ENCODE measurements at places on chromosomes 16 and 17.
A peak's percentile ranks its signal among the peaks of the same experiment; 100 is the strongest.

DNA sequence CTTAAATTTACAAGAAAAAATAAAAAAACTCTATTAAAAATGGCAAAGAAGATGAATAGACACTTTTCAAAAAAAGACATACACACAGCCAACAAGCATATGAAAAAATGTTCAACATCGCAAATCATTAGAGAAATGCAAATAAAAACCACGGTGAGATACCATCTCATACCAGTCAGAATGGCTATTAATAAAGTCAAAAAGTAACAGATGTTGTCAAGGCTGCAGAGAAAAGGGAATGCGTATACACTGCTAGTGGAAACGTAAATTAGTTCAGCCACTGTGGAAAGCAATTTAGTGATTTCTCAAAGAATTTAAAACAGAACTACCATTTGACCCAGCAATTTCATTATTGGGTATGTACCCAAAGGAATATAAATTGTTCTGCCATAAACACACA is 31.4 kb downstream of the CAPNS2 start:
- no peak overlapping the region for H3K27ac ChIP-seq
- H3K4me1 ChIP-seq: no peaks in the 10 kb centered on the region
- H3K36me3 ChIP-seq: no peaks in the 10 kb centered on the region
- DNase-seq: no peak
- peaks cover 2% of the 10 kb centered on the region for H3K27me3 ChIP-seq

DNA sequence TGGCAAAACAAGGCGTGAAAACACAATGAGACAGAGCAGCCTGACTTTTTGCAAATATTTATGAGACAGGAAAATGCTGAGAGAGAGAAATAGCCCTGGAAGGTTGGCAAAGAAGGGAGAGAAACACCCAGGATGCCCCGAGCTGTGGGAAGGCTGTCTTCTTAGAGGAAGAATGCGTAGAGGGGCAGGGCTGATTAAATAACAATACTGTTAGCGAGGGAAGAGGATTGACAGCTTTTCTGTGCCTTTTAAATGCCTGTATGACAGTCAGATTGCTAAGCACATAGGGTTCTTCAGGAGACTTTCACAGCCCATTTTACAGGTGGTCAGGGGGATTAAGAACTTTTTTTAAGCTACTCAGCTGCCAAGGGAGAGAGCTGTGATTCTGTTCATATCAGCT is 219.2 kb downstream of the SHISA9 start:
- H3K4me1 ChIP-seq: no peaks in the 10 kb centered on the region
- no peaks in the 10 kb centered on the region for H3K27me3 ChIP-seq
- H3K27ac ChIP-seq: no peak overlapping the region
- no peak for DNase-seq
- no peaks in the 10 kb centered on the region for H3K36me3 ChIP-seq

DNA sequence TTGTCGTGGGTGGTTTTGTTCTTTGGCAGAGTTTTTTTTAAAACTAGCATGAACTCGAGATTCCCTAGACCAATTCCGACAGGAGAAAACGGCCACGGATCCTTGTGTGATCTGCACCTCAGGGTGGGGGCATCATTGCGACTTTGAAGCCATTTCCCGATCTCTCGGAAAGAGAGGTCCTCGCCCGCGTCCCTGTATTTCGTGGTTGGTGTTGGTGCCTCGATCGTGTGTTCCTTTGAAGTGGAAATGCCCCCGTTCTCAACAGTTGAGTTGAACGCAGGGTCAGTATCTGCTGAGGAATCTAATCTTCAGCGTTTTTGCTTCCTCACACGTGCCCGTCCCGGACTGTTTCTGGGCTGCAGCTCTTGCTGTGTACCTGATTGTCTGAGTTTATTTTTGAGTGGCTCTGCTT is 1.1 kb downstream of the CRAMP1 start:
- peaks cover 12% of the 10 kb centered on the region for H3K36me3 ChIP-seq
- no peaks in the 10 kb centered on the region for H3K27me3 ChIP-seq
- peak; percentile 34 for DNase-seq
- peak overlapping the region; percentile 87 for H3K4me3 ChIP-seq
- peaks cover 17% of the 10 kb centered on the region for H3K4me1 ChIP-seq
- H3K27ac ChIP-seq: peak overlapping the region; percentile 72

- peaks cover 2% of the 10 kb centered on the region for H3K36me3 ChIP-seq
- DNase-seq: no peak
- no peaks in the 10 kb centered on the region for H3K4me1 ChIP-seq
- H3K27me3 ChIP-seq: no peaks in the 10 kb centered on the region
- H3K27ac ChIP-seq: no peak overlapping the region
- H3K4me3 ChIP-seq: no peak overlapping the region
These were observed 41.4 kb downstream of the VPS53 start for GRCh38 chr17:673200-673681.

DNA sequence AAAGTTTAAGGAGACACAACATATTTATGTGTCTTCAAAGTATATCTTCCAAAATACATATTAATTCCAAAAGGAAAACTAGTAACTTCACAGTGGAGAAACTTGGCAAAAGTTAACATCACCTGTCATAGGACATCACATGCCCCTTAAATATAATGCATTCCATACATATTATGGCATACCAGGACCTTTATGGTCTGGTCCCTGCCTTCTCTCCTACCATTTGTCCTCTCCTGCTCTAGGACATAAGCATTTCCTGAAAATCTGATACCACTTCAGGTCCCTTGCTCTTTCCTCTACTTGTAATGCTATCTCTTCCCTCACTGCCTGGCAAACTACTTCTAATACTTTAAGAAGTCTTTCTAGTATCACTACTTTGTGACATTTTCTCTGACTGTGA is 168.1 kb upstream of the RBL2 start:
- peaks cover 6% of the 10 kb centered on the region for H3K36me3 ChIP-seq
- no peak overlapping the region for H3K4me3 ChIP-seq
- no peak overlapping the region for H3K27ac ChIP-seq

GRCh38 chr17:77303620-77304019 is 162.9 kb downstream of the SEC14L1 start:
- no peaks in the 10 kb centered on the region for H3K36me3 ChIP-seq
- no peak overlapping the region for H3K4me3 ChIP-seq
- H3K27ac ChIP-seq: no peak overlapping the region
- no peak for DNase-seq
- H3K4me1 ChIP-seq: no peaks in the 10 kb centered on the region

GRCh38 chr17:72599891-72600290 is 479.1 kb downstream of the SOX9 start:
- no peak for DNase-seq
- H3K4me3 ChIP-seq: no peak overlapping the region
- H3K27ac ChIP-seq: no peak overlapping the region
- H3K27me3 ChIP-seq: peaks cover 40% of the 10 kb centered on the region
- H3K36me3 ChIP-seq: peaks cover 2% of the 10 kb centered on the region
- H3K4me1 ChIP-seq: no peaks in the 10 kb centered on the region

DNA sequence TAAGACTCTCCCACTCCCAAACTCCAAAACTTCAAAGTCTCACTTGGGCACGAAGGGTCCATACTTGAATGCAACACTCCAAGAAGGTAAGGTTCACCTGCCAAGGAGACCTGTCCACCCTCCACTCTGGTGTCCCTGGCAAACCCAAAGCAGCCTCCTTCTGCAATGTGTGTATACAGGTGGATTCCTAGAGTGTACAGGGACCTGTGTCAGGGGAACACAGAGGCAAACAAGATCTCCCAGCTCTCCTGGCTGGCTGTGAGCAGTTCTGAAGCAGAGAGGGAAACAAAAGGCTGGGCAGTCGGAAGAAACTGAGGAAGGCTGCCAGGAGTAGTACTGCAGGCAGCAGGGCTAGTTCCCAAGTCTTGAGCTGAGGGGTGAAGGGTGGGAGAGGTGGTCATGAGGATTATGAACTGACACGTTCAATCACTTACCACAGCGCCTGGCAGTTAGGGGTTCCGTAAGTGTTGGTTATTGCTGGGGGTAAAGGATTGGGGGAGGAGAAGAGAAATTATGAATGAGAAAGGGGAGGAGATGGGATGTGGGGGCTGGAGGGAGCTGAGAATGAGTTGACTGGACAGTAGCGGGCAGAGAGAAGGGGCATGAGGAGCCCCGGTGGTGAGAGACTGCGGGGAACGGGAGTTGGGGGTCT is 795 bp downstream of the KCTD13 start:
- peaks cover 22% of the 10 kb centered on the region for H3K4me1 ChIP-seq
- H3K4me3 ChIP-seq: peak overlapping the region; percentile 94
- peak overlapping the region; percentile 85 for H3K27ac ChIP-seq
- peaks cover 8% of the 10 kb centered on the region for H3K36me3 ChIP-seq
- peak; percentile 31 for DNase-seq
- H3K27me3 ChIP-seq: peaks cover 3% of the 10 kb centered on the region

DNA sequence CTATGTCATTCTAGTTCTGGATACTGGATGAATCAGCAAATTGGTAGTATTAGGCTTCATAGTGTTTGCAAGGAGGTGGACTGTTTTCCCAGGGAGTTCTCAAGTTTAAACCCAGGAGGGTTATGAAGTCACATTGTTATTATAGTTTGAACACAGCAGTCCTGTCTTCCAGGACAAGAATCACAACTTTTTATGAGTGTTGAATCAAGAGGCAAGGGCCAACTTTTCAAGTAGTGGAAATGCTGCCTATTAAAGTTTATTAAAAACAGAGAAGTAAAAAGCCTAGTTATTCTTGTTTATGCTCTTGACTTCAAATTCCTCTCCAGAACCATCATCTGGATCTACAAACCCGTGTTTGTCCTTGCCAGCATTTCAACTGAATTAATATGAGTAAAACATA is 86.3 kb upstream of the GOT2 start:
- DNase-seq: no peak
- H3K36me3 ChIP-seq: no peaks in the 10 kb centered on the region
- no peak overlapping the region for H3K27ac ChIP-seq
- peaks cover under 1% of the 10 kb centered on the region for H3K27me3 ChIP-seq
- H3K4me1 ChIP-seq: no peaks in the 10 kb centered on the region

- DNase-seq: no peak
- no peaks in the 10 kb centered on the region for H3K27me3 ChIP-seq
- H3K4me1 ChIP-seq: peaks cover 74% of the 10 kb centered on the region
- peak overlapping the region; percentile 93 for H3K27ac ChIP-seq
These were observed 324.2 kb downstream of the SEC14L1 start for GRCh38 chr17:77464988-77465357.

Data from activated naive CD8-positive, alpha-beta T cell treated with anti-CD3 and anti-CD28 coated beads, Interleukin-2, amount 10 ng/mL, durations not matched to agents 7 days and 5 days (primary cell).